GM10248 (cell line): ENCODE measurements at places on chromosomes 5 and 9.

- no peak for DNase-seq
Measured at GRCh38 chr9:123434619-123435240, 78.7 kb downstream of the CRB2 start.

- DNase-seq = no peak
Measured at GRCh38 chr5:168655316-168655715, 76.1 kb upstream of the PANK3 start.

GRCh38 chr5:134143944-134144941 lies 29.8 kb downstream of the TCF7 start:
- DNase-seq = no peak

- no peak for DNase-seq
Measured at GRCh38 chr5:145598184-145598583, 237.0 kb downstream of the PRELID2 start.

DNA sequence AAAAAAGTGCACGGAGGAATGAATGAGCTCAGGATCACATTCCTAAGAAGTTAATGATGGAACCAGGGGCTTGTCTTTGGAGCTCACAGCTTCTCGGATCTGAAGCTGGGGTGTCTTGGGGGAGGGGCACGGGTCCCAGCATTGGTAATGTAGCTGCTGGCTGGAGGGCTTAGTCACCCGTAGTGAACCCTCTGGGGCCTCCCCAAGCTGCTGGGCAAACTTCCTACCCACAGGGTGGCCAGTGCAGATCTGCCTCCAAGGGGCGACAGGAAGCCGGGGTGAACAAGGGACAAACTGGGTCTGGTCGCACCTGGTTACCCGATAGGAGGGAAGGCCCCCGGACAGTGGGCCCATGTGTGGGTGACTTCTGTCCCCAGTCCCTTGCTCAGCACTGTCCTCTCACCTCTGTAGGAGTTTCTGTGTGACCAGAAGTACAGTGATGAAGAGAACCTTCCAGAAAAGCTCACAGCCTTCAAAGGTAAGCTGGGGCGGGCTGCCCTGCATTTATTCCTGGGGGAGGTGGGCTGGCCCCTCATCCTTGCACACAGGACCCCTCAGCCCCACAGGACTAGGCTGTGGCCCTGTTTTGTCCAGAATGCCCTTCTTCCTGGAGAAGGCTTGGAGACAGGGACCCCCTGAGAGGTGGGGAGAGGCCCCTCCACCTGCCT lies 14.1 kb upstream of the NUP214 start:
- DNase-seq = no peak

DNA sequence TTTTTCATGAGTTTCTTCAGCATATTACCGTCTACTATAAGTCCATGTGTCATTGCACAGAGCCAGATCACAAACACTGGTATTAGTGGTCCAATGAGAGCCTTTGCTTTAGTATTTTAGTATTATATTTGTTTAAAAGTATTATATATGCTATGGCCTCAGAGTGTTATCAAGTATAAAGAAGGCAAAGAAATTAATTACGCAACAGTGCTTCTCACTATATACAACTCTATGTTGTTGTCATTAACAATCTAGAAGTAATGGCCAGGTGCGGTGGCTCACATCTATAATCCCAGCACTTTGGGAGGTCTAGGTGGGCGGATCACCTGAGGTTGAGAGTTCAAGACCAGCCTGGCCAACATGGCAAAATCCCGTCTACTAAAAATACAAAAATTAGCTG lies 47.1 kb upstream of the RAPGEF6 start:
- DNase-seq = no peak

DNA sequence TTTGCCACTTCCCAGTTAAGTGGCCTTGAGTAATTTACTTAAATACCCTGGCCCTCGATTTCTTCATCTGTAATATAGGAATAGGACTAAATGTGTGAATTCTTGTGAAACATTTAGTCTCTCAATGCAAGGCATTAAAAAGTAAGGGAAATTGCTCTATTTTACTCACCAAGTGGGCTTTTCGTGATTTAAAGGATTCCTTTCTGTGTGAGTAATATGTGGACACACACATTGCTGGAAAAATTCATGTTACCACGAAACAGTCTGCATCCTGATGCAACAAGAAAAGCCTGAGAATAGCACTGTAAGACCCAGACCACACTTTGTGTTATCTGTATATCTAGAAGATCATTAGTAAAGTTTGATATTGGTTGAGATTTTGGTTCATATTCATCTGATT lies 1243.0 kb upstream of the CDH9 start:
- no peak for DNase-seq

- no peak for DNase-seq
Measured at GRCh38 chr9:91082731-91083130, 279.0 kb downstream of the AUH start.

DNA sequence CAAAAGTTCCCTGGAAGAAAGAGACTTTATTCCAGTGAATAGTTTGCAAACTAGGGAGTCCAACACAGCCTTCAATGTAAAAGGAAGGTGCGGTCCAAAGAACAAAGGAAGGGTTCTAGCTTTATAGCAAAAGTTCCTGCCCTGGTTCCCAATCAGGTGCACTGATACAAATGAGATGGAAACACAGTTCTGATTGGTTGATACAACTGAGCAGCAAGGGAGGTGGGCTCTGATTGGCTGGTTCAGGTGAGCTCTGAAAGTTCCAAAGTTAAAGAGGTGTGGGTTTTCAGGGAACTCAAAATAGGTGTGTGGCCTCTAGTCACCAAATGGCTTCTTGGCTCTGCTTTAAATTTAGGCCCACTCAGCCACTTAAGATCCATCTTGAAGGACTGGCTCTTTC lies 43.1 kb downstream of the P4HA2 start:
- no peak for DNase-seq

DNA sequence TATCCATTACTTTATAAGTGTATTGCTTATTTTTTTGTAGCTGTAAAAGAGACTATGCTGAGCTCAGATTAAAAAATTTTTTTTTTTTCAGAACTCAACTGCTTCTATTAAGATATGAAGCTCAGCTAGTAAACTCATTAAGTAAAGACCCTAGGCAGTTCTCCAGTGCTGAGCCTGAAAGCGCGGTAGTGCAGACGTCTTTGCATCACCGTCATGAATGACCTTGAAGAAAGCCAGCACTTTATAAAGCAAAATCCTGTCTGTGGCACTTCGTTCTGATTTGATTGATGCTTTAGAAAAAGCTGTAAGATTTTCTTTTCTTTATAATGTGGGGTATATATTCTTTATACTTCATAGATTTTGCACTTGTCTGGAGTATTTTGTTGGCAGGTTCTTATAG lies 105.7 kb downstream of the ATG10 start:
- DNase-seq = no peak

DNA sequence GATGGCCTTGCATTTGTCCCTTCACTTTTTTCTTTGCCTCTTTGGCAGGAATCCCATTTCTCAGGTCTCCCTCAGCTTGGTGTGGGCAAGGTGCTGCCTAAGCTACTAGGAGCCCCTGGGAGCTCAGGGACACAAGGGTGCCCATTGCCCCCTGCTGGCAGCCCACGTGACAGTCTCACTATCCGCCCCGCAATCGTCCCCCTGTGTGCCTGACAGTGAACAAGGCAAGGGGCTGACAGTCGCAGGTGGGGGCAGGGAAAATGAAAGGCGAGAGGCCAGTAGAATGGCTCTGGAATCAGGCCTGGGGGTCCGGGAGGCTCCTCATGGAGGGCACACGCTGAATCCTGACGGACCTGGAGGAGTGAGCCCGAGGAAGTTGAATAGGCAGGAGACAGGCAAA lies 2.0 kb upstream of the PCDH12 start:
- peak; percentile 26 for DNase-seq

DNA sequence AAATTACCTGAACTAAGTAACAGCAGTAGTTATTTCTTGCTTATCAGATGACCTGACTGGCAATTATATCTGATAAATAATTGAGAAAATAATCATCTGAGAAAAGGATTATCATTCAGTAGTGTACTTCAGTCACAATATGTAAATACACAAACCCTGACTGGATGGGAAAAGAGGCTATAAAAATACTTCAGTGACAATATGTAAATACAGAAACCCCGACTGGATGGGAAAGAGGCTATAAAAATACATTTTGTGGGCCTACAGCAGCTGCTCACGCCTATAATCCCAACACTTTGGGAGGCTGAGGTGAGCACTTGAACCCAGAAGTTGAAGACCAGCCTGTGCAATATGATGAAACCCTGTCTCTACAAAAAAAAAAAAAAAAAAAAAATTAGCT lies 11.1 kb downstream of the UBAP2 start:
- DNase-seq = no peak

DNA sequence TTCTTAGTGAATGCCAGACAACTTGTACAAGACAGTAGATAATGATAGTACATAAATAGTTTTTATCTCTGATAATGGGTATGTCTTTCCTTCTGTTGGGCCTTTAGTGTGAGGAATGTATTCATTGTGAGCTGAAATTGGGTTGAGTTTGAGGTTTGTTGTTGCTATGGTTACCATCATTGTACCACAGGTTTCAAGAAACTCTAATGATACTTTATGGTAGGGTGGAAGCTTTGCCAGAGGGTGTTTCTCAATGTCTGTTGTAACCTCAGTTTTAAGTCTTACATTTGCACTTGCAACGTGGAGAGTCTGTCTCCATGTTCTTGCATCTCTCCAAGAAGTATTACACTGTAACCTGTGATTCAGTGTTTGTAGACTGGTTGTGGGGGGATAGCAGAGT lies 1550.1 kb downstream of the MAT2B start:
- DNase-seq = no peak

GRCh38 chr9:10869687-10870086 lies 256.9 kb upstream of the PTPRD start:
- no peak for DNase-seq

- DNase-seq = no peak
Measured at GRCh38 chr5:131259326-131259725, 4.5 kb upstream of the CDC42SE2 start.

DNA sequence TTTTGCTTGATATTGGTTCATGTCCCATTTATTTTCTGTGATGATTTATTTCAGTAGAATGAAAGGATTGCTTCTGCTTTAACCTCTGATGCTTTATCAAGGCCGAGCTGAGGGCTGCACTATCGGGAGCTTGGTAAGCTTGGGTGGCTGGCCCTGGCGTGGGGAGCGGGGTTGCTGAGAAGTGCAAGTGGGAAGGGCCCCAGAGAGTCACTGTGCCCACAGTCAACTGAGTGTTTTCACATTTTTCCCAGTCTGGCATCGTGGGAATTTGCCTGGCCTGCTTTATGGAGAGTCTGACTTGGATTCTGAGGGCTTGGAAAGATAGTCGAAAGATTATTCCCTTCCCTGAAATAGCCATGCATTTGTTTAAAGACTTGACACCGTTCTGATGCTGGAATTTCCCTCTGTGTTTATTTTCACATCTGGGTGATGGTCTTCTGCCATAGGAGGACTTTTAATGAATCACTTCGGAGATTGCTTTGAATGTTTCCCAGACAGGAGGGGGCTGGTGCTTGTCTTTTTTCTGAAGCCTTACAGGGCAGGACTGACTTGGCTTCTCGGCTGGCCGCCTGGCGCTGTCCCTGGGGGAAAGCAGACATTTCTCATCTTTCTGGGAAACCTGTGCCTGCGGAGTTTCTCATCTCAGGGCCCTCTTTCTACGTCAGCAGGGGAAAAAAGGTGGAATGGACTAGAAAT lies 139.0 kb downstream of the BOD1 start:
- DNase-seq = no peak

DNA sequence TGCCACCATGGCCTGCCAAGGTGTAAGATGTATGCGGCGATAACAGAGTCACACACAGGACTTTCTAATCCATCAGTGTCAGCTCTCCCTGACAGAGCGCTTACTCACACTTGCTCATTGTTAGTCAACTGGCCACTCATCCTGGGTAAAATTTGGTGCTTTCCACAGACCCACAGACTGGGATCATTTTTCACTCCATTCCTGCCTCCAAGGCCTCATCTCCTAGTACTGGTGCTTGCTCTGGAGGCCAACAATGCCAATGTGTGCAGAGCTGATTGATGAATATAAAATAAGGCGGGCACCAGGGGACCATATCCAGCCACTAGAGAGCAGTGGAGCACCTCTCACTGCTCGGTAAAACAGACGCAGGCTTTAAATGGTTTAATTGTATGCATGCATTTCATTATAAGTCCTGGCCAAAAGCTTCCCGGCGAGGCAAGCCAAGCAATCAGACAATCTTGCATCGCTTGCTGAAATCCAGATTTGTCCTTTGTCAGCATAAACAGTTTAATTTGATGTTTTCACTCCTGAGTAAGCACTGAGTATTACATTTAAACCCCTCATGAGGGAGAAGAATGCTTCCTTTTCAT lies 22.3 kb downstream of the PSMB7 start:
- no peak for DNase-seq
